ENCODE measurements at places on chromosomes 12 and 14.

GRCh38 chr14:70515811-70516210, 19.0 kb downstream of the ADAM20 start:
- DNase-seq: no peak

DNA sequence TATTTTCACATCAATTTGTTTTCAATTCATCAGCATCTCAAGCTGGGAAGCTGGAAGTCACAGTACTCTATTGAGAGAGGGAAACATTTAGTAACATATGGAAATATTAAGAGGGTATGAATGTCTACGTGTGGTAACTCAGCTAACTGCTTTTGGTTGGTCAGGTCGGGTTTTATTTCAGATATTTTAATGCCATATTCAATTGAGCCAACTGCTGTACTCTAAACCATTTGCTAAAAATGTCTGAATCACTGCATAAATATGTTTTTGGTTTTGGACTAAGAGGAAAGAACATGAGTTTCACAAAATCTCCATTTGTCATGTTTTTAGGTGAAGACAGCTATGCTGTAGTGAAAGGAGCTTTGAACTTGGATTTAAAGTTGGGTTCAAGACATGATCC, 18.9 kb upstream of the PPFIBP1 start:
- DNase-seq: no peak

DNA sequence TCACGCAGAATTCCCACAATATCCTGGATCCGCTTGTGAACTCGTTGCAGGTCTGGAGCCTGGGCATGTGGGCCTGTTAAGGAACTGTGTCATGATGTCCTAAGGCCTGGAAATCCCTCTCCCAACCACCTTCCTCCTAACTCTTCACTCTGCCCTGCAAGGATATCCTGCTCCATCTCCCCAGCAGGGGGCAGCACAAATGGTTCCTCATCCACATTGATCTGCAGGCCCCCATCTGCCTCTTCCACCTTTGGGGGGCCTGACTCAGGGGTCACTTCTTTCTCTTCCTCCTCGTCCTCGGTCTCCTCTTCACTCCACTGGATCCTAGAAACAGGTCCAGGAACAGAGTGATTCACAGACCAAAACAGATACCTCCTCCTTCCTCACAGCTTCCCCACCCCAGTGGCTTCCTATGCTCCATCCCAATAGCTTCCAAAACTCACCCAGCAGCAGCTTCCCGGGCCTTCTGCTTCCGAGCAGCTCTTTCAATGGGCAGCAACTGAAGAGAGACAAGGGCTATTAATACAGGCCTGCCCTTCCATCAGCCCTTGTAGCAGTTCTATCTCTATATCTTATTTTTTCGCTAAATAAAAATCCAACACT, 4.5 kb downstream of the NOP2 start:
- peak; percentile 24 for DNase-seq

DNA sequence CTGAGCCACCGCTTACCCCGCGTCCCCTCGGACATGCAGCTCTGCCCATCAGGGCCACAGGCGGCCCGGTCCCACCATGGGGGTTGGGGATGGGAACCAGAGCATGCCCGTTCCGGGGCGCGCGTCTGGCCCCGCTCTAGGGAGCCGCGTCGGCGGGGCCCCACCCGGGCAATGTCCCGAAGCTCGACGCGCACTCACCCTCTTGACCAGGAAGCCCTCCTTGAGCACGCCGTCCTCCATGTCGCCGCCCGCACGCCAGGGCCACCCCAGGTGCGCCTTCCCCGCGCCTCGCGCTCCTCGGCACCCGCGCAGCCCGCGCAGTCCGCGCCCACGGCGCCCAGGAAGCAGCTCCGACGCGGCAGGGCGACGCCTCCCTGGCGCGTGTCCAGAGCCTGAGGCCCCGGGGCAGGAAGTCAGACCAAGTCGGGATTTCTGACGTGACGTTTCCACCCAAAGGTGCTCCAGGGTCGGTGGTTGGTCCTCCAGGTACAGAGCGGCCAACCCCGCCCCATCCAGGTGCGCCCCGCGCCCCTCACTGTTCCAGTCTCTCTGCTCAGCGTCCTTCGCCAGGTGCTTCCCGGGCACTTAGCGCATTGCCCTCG, at the start of gene PLEK2:
TSS of gene PLEK2 (minus strand) at position 346 of the 602 bp plus-strand sequence. CDS start at position 240, 106 bp downstream.
- DNase-seq: no peak

GRCh38 chr14:33932576-33933345, 18.1 kb downstream of the EGLN3 start:
- DNase-seq: no peak

DNA sequence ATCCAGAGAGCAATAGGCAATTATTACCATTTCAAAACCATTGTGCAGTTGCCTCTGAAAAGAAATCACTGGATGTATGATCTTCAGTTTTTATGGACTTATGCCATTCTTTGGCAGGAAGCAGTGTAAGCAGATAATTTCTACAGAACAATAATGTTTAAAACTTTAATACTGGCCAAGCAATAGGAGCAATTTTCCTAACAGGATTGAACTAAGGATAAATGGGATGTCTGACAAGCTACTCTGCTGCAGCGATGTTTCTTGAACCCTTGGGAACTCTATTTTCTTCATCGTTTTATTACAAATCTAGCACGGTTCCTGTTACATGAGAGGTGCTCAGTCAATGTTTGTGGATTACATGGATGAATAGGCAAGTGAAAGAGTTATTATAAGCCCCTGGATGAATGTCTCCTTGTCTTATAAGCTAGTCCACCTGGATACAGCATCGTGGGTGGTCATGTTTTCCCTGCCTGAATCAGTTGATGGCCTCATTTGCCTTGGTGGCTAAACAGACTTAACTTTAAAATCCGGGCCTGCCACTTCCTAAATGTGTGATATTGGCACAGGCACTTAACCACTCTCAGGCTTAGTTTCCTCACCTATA, 68.2 kb upstream of the MDM1 start:
- DNase-seq: no peak

GRCh38 chr12:130765186-130765659, 49.1 kb upstream of the RIMBP2 start:
- no peak for DNase-seq

- DNase-seq: no peak
These were observed 38.3 kb downstream of the TTLL5 start for GRCh38 chr14:75699331-75699730.

DNA sequence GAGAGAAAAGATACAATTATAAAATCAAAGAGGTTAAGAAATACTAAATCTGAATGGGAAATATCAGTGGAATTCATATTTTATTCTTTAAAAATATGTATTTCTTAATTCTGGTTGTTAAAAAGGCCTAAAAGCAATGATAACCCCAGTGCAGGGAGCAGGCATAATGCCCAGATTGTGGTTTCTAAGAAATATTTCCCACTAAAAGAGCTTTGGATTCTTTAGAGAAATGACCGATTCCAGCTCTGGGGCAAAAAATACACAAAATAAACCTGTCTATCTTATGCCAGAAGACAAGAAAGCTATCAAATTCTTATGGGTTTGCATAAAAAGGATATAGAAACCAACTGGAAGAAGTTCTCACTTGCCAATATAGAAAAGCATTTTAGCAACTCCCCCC, 71.6 kb downstream of the PDE6H start:
- no peak for DNase-seq

DNA sequence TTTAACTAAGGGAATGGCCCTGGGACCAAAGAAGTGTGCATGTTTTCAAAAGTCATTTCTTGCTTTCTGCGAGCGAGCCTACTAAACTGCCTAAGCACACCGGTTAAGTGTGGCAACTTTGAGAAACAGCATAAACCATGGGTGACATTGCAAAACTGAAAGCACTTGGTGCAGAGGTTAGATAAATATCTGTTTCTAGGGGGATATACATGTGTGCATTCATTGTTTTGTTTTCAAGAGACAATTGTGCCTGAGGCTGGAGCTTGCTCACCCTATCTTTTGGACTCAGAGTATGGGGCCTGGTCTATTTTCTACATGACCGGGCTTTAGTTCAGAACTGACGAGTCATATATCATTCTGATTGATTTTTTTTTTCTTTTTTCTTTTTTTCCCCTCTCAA, 923.4 kb downstream of the NRXN3 start:
- no peak for DNase-seq

- no peak for DNase-seq
These were observed 33.2 kb upstream of the SFSWAP start for GRCh38 chr12:131677699-131678098.

DNA sequence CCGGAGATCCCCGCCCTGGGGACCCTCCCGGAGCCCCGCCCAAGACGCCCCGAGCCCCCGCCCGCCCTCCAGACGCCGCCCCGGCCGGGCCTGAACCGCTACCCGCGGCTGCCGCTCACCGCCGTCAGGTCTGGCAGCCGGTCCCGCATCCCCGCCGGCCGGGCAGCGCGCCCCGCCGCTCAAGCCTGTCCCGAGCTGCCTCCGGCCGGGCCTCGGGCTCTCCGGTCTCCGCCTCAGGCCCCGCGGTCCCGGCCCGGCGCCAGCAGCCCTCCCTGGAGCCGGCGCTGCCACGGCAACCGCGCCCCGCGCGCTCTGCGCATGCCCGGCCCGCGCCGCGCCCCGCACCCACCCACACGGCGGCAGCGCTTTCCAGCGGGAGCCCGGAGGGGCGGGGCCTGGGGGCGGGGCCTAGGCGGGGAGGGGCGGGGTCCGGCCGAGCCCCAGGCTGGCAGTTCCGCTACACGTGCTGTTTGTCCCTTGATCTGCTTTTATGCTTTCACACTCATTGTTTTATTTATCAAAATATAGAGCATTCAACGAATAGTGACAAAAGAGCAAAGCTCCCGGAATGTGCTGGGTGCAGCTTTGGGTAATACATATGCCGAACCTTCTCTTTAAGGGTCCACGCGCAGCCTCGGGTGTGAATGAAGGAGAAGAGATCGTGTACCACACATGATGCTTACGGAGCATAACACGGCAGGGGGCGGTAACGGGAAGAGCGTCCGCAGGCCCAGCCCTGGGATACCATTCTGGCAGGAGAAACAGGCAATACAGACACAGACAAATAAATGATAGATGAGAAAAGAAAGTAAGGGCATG, at the start of gene STX2:
TSS of gene STX2 (minus strand) at position 300 of the 819 bp plus-strand sequence. CDS start at position 149, 151 bp downstream.
- DNase-seq: peak; percentile 86

DNA sequence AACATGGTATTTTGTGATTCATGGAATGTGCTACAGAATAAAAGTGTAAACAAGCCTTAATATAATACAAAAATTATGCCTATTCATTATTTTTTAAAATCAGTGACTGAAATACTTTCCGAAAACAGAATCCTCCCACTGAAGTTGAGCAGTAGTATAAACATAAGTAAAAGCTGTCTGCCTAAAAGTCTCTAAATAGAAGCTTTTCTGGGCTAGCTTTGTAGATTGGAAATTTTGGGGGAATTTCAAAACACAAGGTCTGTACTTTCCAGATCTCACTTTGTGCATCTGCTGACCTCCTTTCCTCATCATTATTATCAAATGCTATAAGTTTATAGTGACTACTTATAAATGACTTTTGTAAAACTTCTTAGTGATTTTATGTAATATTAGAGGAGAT, 80.4 kb upstream of the TRHDE start:
- no peak for DNase-seq

GRCh38 chr14:99749763-99750715, 43.2 kb upstream of the EML1 start:
- DNase-seq: no peak

- DNase-seq: no peak
These were observed 3.8 kb upstream of the PDE3A start for GRCh38 chr12:20364501-20364900.

GRCh38 chr14:103141117-103141796, 18.0 kb downstream of the TNFAIP2 start:
- no peak for DNase-seq

- DNase-seq: no peak
These were observed 330.7 kb downstream of the CACNA1C start for GRCh38 chr12:2383325-2384028.

DNA sequence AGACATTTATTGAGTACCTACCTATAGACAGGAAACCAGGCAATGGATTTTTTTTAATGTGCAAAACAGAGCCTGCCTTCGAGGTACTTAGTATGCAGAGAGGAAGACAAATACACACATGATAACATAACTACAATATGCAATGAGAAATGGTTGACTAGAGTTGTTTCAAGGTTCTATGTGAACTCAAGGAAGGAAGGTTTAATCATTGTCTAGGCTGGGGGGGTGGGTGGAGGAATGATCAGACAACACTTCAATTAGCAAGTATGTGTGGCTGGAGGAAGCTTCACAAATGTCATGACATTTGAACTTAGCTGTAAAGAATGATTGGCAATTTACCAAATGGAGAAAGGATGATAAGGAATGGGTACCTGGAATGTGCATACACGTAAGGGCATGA, 985.3 kb downstream of the FLRT2 start:
- no peak for DNase-seq

GRCh38 chr14:69708586-69709560, 58.1 kb upstream of the SRSF5 start:
- DNase-seq: no peak

- DNase-seq: no peak
These were observed 367.1 kb upstream of the FAR2 start for GRCh38 chr12:28781671-28782652.

DNA sequence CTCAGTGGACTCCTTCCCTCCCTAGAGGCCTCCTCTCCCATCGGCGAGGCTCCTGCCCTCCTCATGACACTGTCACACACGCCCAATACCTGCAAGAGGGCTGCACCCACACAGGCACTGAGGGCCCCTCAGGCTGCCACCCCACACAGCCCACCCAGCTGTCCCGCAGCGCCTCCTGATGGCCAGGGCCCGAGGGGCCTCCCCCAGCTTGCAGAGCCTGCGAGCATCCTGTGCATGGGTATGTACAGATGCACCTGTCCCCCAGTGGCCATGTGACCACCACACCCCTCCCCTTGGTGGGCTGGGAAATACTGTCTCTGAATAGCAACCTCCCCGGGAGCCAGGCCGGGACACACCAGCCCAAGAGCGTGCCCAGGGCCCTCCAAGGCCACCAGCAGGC, 19.0 kb upstream of the NUDT14 start:
- no peak for DNase-seq

DNA sequence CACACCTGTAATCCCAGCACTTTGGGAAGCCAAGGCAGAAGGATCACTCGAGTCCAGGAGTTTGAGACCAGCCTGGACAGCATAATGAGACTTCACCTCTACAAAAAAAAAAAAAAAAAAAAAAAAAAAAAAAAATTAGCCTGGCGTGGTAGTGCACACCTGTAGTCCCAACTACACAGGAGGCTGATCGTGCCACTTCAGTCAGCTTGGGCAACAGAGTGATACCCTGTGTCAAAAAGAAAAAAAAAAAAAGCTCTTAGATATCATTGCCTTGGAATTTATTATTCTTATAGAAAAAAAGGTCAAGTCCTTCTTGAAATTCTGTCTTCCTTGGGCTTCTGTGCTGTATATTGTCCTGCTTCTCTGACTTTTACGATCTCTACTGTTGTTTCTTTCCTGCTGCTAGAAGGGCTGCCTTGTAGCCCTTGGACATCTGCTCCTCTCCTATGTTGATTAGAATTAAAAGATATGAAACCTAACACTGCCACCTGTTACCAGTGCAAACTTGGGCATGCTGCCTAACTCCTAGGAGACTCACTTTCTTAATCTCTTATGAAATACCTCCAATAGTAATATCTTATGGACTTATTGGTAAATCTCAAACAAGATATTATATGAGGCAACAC, 5.7 kb downstream of the TMEM19 start:
- no peak for DNase-seq

Data from putamen (tissue), 1 donor.